Stimulated activated CD4-positive, alpha-beta T cell treated with anti-CD3 and anti-CD28 coated beads, Interleukin-1b, Interleukin-23, amount 100 ng/mL, for 1 hour (primary cell): ENCODE measurements at places on chromosomes 4 and X.

DNA sequence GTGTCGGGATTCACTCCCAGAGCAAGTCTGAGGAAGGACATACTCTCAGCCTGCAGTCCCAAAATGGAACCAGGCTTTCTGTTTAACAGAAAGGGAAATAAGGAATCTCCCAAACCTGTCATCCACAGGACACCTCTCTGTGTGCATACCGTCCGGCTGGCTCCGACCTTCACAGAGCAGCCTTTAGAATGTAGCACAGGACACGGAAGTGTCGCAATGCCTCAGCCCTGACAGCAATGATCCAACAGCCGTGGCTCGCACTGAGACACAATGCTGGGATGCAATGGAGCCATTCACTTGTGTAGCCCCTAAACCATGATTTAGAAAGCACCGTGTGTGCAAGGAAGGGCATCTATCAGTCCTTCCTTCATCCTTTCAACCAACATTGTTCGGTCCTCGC, 15.5 kb upstream of the HELT start:
- no peak for DNase-seq

- DNase-seq, result no peak
These were observed 82.8 kb upstream of the VEGFC start for GRCh38 chr4:176875446-176875930.

GRCh38 chr4:8177956-8178355, 19.3 kb upstream of the ABLIM2 start:
- DNase-seq, result no peak

GRCh38 chrX:21770631-21771321, 12.9 kb upstream of the SMPX start:
- no peak for DNase-seq

- no peak for DNase-seq
These were observed 89.4 kb upstream of the MYOZ2 start for GRCh38 chr4:119046263-119046662.

DNA sequence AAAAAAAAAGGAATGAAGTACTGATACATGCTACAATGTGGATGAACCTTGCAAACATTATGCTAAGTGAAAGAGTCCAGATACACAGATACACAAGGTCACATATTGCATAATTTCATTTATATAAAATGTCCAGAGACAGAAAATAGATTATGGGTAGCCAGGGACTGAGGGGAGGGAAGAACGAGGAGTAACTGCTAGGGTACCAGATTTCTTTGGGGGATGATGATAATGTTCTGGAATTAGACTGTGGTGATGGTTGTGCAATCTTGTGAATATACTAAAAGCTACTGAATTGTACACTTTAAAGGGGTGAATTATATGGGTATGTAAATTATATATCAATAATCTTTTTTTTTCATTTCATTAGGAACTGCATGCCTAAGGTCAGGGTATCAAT, 20.8 kb upstream of the AP1AR start:
- no peak for DNase-seq

GRCh38 chrX:132144061-132144460, 16.2 kb upstream of the FRMD7 start:
- DNase-seq, result no peak

DNA sequence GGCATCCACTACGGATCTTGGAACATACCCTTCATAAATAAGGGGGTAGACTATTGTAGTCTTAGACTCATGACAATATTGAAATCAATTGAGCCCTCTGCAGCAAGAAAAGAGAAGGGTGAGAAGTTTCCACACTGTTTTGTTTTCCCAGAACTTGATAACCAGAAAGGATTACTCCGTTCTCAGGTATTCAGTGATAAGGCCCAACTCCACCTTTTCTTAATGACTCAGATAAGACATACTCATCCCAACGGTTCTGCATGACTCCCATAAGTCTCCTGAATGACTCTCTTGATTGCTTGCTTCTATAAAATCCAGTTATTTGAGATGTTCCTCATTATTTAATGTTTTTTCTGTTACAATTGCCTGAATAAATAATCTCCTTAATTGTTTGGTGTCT, 111.7 kb downstream of the PABPC4L start:
- DNase-seq, result no peak

GRCh38 chrX:7068939-7069367, 78.6 kb upstream of the STS start:
- DNase-seq, result no peak

DNA sequence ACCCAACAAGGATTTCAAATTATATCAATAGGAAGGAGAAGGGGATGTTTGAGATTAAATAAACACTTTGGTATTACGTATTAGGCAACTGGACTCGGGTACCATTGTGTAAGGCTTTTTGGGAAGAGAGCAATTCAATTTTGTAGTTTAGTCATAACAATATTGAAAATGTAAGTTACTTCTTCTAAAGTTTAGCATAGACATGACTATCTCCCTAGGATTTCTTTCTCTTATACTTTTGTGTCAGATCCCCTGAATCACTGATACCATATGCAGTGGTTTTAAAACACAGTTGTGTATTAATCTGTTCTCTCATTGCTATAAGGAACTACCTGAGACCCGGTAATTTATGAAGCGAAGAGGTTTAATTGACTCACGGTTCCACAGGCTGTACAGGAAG, 123.8 kb upstream of the FAM9C start:
- DNase-seq, result no peak

GRCh38 chrX:125204681-125205132, 115.0 kb upstream of the TEX13C start:
- no peak for DNase-seq

GRCh38 chr4:186979961-186980745, 256.5 kb upstream of the FAT1 start:
- no peak for DNase-seq
